Hepatocyte (in vitro differentiated cells): ENCODE measurements at places on chromosomes 5 and 9.
A peak's percentile ranks its signal among the peaks of the same experiment; 100 is the strongest.

GRCh38 chr9:91188719-91189590 lies 172.8 kb downstream of the AUH start:
- no peak for DNase-seq

DNA sequence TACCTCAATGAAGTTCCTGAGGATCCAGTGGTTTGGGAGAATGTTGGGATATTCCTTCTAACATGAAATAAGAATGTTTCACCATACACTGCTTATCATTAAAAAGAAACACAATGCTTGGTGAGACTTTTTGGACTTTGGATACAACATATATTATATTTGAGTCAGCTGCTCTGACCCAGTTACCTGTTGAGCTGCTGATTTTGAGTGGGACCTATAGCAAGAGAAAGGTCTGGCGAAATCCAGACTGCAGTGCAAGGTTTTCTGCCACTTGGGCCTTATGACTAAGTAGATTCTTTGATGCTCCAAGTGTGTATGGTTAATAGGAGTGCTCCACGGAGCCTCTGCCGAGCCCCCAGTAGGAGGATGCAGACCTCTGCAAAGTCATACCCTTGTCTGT lies 10.0 kb upstream of the RALGPS1 start:
- no peak for DNase-seq

- DNase-seq, result no peak
Measured at GRCh38 chr5:41721516-41721915, 148.7 kb downstream of the OXCT1 start.

GRCh38 chr5:140468188-140468587 lies 66.6 kb downstream of the ANKHD1 start:
- peak; percentile 3 for DNase-seq

DNA sequence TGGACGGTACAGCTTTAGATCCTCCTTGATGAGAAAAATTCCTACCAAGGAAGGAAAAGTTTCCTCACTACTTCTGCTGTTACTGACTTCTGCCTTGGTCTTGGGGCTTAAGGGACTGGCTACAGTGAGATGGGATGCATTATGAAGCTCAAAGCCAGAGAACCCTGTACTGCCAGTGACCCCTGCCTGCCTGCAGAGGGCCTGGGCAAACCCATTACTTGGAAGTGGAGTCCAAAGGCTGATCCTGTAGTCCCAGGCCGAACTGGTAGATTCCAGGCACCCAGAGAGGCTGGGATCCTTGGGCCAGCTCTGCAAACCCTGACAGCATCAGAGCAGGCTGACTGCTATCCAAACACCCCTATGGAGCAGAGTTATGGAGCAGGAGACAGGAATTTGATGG lies 25.7 kb upstream of the NR5A1 start:
- no peak for DNase-seq

GRCh38 chr9:125412166-125412565 lies 150.5 kb downstream of the GAPVD1 start:
- no peak for DNase-seq

DNA sequence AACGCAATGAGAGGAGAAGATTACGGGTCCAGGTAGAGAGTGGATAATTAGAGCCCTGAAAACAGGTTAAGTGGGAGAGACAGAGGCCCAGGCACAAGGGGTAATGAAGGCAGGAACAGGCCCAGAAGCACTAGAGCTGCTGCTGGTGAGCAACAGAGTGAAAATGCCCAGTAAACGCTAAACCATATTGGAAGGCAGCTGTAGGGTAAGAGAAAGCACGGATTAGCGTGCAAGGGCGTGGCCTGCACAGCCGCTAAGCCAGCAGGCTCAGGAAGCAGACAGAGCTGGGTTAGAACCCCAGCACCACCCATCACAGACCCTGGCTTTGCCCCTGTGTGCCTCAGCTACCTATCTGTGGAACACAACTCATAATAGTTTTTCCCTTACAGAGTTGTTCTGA lies 93.2 kb downstream of the PAX5 start:
- no peak for DNase-seq
